ENCODE measurements at places on chromosomes 7 and 10.

- DNase-seq, result no peak
These were observed 127.8 kb downstream of the PTPN20 start for GRCh38 chr10:47038881-47039561.

DNA sequence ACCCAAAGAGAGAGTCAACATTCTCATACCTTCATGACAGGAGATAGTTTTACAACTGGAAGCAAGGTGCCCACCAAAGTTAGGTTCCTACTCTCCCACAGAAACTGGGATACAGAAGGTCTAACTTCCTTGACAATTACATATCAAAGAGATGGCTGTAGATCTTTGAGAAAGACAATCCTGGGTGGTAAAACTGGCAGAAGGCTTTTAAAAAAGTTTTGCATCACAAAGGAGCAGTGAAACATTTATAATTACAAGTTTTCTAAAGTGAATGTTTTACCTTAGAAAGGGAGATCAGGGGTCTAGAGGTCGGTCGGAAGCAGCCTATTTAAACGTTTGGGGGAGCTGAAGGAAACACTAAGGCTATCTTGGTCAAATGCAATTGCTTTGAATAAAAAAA lies 166.6 kb upstream of the STEAP1 start:
- no peak for DNase-seq

GRCh38 chr10:131729938-131730660 lies 170.7 kb upstream of the PPP2R2D start:
- no peak for DNase-seq

- no peak for DNase-seq
These were observed 17.3 kb upstream of the C10orf95 start for GRCh38 chr10:102468683-102469082.

DNA sequence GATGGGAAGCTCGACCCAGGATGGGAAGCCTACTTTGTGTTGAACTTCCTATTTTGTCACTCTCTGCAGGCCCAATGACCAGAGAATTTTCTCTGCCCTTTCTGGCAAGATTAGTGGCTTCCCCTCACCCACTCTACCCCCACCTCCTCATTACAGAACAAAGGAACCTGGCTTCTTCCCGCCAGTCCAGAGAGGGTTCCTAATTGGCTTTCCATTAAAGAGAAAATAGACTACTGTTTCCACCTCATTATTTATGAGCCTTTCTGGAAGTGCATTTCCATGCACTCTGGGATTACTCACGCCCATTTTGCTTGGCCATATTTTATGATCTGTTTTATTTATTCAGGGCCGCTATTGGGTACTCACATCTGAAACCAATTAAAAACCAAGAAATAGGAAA lies 94.9 kb upstream of the TCF7L2 start:
- no peak for DNase-seq

- DNase-seq, result no peak
These were observed 19.0 kb downstream of the PRKAG2 start for GRCh38 chr7:151857866-151858450.

GRCh38 chr7:112009081-112009480 lies 197.1 kb downstream of the DOCK4 start:
- DNase-seq, result no peak

DNA sequence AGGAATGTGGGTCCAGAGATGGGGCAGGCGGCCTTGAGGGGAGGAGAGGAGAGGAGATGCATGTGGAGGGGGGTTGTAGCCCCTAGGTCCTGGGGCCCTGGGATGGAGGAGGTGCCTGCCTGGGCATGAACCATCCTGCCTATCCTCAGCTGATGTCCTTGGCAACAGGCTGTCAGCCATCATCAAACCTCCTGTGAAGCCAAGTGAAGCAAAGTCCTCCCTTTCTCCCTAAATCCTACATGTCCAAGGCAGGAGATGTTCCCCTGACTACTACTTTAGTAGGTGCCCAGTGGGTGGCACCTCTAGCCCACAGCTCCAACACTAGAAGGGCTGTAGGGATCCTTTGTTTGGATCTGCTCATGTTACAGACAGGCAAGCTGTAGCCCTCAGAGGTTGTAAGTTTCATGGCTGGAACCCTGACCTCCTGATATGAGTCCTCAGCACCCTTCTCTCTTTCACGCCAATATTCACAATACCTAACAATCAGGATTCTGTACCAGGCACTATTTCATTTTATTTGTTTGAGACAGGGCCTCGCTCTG lies 66.6 kb upstream of the SYPL1 start:
- DNase-seq, result no peak

GRCh38 chr7:140591180-140591902 lies 49.3 kb downstream of the DENND2A start:
- no peak for DNase-seq

GRCh38 chr10:10787586-10787985 lies 230.1 kb upstream of the CELF2 start:
- no peak for DNase-seq

Measured in stimulated activated CD4-positive, alpha-beta T cell treated with anti-CD3 and anti-CD28 coated beads, Interleukin-12 subunit alpha, Interleukin-12 subunit beta, amount 100 ng/mL, for 4 hours (primary cell).